ENCODE measurements at places on chromosomes 1 and 21.
A peak's percentile ranks its signal among the peaks of the same experiment; 100 is the strongest.

GRCh38 chr1:182259229-182259872 lies 132.2 kb downstream of the GLUL start:
- DNase-seq, result no peak

- peak; percentile 90 for DNase-seq
These were observed 4.5 kb downstream of the PMVK start for GRCh38 chr1:154931940-154932487.

- DNase-seq, result no peak
These were observed 187.0 kb downstream of the FASLG start for GRCh38 chr1:172845865-172846264.

GRCh38 chr1:219523411-219523810 lies 89.5 kb downstream of the ZC3H11B start:
- no peak for DNase-seq

- DNase-seq, result no peak
These were observed 635.6 kb upstream of the NEGR1 start for GRCh38 chr1:72917920-72918319.

DNA sequence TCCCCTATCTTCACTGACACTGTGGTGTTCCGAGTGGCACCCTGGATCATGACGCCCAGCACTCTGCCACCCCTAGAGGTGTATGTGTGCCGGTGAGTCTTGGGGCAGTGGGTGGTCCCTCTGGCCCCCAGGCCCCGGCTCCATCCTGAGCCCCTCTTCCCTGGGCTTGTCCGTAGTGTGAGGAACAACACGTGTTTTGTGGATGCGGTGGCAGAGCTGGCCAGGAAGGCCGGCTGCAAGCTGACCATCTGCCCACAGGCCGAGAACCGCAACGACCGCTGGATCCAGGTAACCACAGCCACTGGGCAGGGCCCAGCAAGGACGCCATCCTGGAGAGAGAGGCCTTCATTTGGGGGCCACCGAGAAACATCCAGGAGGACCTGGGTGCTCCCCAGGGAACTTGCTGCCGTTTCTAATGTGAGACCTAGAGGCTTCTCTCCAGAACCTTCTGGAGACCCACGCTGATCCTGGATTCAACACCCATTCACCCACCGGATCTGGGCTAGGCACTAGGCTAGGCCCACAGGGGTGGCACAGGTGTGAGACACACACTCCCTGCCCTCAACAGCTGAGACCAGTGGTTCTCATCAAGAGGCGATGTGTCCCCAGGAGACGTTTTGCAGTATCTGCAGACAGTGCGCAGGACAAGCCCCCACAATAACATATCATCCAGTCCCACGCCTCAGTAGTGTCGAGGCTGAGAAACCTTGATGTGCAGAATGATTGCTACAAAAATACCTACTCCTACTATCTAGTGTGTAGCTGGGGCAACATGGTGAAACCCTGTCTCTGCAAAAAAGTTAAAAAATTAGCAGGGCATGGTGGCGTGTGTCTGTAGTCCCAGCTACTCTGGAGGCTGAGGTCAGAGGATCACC lies 22.2 kb downstream of the PADI3 start:
- DNase-seq, result no peak

GRCh38 chr21:27017246-27017645 lies 50.4 kb upstream of the ADAMTS5 start:
- DNase-seq, result no peak

GRCh38 chr1:84143796-84144565 lies at the start of gene PRKACB:
TSS of gene PRKACB (plus strand) at chr1:84144271. CDS start at chr1:84144362, 91 bp downstream.
- DNase-seq, result no peak

DNA sequence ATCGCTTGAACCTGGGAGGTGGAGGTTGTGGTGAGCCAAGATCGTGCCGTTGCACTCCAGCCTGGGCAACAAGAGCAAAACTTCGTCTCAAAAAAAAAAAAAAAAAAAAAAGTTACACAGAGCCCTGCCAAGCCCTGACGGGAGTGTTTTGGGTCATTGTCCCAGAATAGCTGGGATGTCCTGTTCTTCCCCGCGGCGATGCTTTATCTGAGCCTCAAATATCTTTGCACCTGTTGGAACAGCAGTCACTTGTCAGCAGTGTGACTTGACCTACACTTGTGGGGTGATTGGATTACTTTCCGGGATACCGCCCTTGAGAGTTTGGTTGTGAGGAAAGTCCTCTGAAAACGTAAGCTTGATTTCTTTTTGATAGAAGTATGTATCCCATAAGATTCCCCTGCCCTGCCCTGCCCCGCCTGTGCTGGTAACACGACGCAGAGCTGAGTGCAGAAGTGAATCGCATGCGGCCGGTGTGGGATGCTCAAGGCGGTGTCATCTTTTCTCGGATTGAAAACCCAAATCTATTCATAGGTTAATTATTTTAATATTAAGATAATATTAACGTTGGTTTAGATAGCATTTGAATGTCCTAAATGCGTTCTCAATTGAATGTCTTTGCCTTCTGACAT lies 50.9 kb downstream of the PCNT start:
- no peak for DNase-seq

- peak; percentile 4 for DNase-seq
These were observed 510 bp upstream of the GNG5 start for GRCh38 chr1:84506729-84507453.

DNA sequence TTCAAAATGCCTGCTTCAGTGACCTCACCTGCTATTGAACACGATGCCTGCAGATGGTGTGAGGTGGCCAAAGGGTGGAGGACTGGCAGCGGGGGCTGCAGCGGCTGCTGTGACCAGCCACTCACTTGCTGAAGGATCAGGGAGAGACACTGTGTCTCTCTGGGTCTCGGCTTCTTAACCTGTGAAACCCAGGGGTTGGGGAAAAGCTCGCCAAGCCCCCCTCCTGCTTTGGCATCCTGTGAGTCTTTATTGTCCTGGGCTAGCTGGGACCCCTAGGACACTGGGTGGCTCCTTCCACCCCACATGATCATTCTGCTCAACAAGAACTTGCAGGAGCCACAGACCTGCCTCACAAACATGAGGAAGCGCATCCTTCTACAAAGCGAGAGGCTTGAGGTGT lies 112.8 kb downstream of the SIM2 start:
- DNase-seq, result no peak

DNA sequence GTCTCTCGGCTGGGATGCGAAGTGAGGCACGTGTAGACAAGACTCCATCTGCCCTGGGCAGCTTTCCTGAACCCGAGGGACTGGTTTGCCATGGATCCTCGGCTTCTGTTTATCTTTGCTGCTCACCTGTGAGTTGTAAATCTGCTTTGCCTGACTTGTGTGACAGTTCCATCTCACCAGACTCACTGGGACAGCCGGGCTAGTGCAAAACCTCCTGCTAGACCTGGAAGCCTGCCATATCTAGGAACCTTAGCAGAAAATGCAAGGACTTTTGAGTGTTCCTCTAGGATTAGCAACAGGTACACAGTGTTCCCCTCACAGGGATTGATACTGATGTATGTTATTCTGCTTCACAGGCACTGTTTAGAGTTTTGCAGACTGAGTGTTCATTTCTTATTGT lies 218.6 kb downstream of the URB2 start:
- DNase-seq, result no peak

- no peak for DNase-seq
These were observed 23.0 kb upstream of the KCNA10 start for GRCh38 chr1:110541906-110542395.

- no peak for DNase-seq
These were observed 280.4 kb downstream of the BRINP2 start for GRCh38 chr1:177451191-177451590.

DNA sequence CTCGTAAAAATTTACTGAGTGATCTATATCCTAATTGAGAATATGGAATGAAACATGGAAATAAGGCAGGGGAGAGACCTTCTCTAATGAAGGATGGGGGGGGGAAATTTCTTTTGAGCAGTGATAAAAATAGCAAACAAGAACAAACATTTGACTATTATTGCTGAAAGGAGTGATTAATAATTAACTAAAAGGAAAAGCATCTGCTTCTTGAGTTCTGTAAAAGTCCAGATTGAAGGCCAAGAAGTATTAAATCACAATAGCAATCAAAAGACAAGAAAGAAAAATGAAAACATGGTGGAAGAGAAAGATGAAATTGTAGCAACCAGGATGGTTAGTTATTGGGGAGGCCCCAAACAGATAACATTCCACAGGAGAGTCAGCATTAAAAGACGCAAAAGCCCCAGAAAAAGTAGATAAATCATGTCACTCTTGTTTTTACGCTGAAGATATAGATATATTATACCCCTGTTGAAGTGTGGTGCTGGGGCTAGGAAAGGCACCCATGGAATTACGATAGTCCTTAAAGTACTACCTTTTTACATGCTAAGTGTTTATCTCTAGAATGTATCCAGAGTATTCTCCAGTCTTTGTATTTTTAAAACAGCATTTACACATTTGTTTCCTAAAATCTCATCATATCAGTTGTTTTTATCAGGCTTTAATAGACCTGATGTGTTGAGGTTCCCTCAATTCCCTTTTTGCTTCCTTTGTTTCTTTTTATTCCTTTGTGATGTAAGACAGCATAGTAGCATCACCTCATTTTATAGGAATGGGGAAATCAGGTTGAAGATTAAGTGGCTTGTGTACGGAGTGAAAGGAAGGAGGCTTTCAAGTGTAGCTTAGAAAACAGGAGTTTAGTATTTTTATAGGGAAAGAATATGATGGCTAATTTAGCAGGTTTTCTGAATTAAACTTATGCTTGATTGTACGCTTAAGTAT lies 28.9 kb downstream of the DISP1 start:
- no peak for DNase-seq

DNA sequence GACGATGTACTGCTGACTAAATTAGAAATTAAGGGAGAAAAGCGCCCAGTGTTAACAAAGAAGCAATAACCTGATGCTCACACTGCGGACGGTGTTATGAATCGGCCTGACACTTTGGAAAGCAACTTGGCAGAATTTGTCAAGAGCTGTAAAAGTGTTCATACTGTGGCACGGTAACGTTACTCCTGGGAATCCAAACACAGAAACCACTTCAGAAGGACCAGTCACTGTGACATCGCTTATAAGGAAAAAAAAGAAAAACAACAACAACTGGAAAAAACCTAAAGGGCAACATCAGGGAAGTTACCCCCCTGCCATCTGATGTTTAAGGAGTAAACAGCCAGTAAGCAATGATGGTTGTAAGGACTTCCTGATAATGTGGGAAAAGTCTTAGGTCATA lies 27.7 kb downstream of the CAPZB start:
- DNase-seq, result no peak

DNA sequence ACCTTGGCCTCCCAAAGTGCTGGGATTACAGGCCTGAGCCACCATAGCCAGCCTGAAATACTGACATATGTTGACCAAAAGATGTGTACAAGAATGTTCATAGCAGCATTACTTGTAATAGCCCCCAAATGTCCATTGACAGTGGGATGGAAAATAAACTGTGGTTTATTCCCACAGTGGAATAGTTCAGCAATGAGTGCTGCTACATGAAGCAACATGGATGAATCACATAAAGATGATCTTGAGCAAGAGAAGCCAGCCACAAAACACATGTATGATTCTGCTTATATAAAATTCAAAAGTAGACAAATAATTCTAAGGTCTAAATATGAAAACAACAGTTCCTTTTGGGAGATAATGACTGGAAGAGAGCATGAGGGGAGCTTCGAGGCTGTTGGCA lies 9.1 kb upstream of the CREG1 start:
- no peak for DNase-seq

GRCh38 chr1:216778737-216779136 lies 55.5 kb upstream of the ESRRG start:
- no peak for DNase-seq

DNA sequence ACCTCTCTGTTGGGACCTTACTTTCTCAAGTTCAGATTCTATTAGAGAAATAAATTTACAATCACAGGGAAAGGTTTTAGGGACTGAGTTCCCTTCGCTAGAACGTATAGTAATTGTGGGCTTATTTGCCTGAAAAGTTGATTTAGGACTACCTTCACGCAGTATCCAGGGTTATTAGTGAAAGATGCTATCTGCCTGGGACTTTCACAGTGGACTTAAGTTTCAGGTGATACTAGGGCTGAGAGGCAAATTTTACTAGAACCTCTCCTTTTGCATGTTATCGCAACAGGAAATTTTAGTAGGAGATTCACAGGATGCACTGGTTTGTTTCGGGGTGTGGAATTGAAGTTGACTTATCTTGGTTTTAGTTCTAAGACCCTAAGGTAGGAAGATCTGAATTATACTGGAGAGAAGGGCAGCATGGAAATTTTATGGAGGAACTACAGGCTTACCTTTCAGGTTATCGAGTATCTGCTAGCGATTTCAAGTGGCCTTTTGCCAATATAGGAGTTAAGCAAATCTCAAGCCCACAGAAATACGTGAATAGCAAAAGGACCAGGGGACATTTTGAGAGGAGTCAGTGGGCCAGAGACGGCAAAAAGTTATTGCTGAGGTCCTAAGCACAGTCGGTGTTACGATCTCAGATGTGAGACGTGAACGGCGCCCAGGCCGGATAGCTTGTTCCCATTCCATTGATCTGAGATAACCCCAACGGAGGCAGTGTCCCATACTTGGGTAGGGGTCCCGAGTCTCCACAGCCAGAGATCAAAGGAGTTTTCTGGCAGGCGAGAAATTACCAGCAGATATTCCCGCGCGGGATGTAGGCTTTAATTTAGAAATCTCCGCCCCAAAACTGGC lies 723 bp upstream of the GNAI3 start:
- DNase-seq, result no peak

DNA sequence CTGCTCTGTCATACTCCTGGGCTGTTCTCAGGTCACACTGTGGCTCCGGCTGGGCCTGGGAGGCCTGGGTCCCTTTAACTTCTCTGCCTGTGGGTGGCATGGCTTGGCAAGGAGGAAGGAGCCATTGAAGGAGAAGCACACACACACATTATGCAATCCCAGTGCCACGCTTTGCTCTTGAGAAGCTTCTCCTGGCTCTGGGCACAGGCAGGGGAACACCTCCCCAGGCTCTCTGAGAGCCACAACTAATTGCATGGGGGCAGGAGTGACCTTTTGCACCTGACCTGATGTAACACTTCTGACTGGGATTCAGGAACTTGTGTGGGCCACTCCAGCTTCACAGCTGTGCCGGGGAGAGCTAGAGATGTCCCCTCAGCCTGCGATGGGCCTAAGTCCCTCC lies 23.1 kb downstream of the LGR6 start:
- DNase-seq, result no peak

DNA sequence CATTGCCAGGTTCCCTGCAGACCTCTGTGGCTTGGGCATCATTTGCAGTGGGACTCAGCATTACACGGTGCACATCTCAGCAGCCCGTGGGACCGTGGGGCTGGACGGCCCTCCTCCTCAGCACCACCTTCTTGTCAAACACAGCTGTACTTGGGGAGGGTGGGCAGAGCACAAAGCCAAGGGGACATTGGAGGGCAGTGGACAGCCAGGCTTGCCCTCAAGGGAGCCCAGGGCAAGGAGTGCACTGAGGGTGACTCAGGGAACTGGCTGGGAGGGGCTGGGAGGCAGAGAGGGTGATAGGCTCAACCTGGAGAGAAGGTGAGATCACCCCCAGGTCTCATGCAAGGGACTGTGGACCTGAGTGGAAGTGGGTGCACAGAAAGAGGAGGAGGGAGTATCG lies 3.4 kb downstream of the CAPN9 start:
- peak; percentile 31 for DNase-seq

- DNase-seq, result peak; percentile 92
These were observed 61.4 kb downstream of the ACBD3 start for GRCh38 chr1:226125097-226125630.

GRCh38 chr1:42944246-42944928 lies 14.3 kb downstream of the SLC2A1 start:
- DNase-seq, result no peak

- DNase-seq, result no peak
These were observed 10.0 kb upstream of the RAB7B start for GRCh38 chr1:206013026-206013795.
